GM23338 (cell line): ENCODE measurements at places on chromosomes 4 and X.

GRCh38 chr4:88526221-88526815, 2.7 kb upstream of the PYURF start:
- H3K27me3 ChIP-seq = no peaks in the 10 kb centered on the region
- peaks cover 23% of the 10 kb centered on the region for H3K4me1 ChIP-seq
- no peak overlapping the region for H3K4me3 ChIP-seq
- peak; percentile 42 for DNase-seq

- DNase-seq = no peak
- H3K27me3 ChIP-seq = no peaks in the 10 kb centered on the region
- no peaks in the 10 kb centered on the region for H3K36me3 ChIP-seq
- no peaks in the 10 kb centered on the region for H3K4me1 ChIP-seq
These were observed 54.9 kb downstream of the CASK start for GRCh38 chrX:41868392-41868977.

DNA sequence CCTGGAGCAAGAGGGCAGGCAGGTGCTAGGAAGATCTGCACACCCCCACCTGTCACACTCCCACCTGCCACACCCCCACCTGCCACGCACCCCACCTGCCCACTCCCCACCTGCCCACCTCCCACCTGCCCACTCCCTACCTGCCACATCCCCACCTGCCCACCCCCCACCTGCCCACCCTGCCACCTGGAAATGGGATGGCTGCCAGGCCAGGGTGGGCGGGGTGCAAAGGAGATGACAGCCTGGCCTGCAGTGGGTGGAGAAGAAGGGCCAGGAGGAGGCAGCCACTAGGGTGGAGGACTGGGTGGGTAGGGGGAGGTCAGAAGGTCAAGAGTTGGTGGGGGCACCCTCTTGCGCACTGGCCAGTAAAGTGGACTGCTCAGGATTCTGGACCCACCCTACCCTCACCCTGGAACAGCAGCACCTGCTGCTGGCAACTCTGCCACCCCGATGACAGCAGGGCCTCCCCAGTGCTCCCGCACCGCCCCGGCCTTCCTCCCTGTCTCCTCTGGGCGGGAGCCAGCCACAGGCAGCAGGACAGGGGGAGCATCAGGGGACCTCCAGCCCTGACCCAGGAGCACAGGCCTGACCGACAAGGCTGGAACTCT, 66.8 kb upstream of the NKX1-1 start:
- peaks cover 5% of the 10 kb centered on the region for H3K27me3 ChIP-seq
- H3K27ac ChIP-seq = no peak overlapping the region
- no peaks in the 10 kb centered on the region for H3K4me1 ChIP-seq
- no peak for DNase-seq
- H3K4me3 ChIP-seq = no peak overlapping the region

DNA sequence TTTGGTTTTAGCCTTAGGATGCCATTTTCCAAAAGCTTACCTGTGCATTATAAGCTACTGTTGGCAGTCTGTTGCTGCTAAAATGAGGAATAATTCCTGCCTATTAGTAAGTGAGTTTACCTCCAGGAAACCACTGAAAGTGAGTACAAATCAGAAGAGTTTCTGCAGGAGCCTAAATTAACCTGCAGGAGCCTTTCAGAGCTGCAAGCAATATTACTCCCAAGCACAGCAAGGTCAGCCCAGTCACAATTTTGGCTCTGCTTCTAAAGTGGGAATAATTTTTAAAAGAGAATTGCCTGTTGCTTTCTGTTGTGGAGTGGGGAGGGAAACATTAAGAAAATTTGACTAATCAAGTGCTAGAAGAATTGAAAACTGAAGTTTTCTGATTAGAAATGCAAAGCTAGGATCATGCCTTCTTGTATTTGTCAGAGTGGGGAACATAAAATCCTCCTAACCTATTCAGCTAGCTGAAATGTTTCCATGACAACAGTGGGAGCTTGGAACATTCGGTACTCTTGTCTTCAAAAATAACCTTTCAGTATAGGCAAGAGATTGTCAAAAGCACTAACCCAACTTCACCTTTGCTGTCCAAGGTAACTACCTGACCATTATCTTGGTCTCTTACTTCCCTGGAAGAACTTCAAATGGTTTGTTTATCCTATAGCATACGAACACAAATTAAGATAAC, 193.2 kb downstream of the COMMD8 start:
- H3K4me3 ChIP-seq = no peak overlapping the region
- DNase-seq = peak; percentile 17
- H3K4me1 ChIP-seq = peaks cover 17% of the 10 kb centered on the region
- no peaks in the 10 kb centered on the region for H3K36me3 ChIP-seq

DNA sequence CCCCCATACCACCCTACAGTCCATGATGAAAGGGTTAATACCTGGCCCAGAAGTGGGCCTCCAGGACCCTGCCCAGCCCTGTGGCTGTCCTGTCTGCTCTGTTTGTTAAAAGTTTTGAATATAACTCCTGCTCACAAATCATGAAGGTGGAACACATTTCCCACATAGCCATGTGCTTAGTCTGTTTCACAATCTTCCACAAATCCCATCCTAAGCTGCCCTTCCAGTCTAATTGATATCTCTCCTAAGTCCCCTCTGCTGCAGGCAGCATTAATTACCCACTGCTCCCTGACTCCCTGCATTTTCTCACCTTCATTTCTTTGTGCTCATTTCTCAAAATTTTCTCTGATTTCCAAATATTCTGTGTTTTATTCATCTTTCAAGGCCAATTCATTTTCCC, 142.6 kb downstream of the AASDH start:
- H3K27ac ChIP-seq = no peak overlapping the region
- H3K36me3 ChIP-seq = no peaks in the 10 kb centered on the region
- H3K4me1 ChIP-seq = peaks cover 26% of the 10 kb centered on the region
- no peak for DNase-seq

GRCh38 chr4:125849869-125850268, 535.1 kb downstream of the FAT4 start:
- H3K4me3 ChIP-seq = no peak overlapping the region
- no peaks in the 10 kb centered on the region for H3K27me3 ChIP-seq
- DNase-seq = no peak
- no peak overlapping the region for H3K27ac ChIP-seq
- no peaks in the 10 kb centered on the region for H3K36me3 ChIP-seq
